ENCODE measurements at places on chromosomes 3 and 15.

DNA sequence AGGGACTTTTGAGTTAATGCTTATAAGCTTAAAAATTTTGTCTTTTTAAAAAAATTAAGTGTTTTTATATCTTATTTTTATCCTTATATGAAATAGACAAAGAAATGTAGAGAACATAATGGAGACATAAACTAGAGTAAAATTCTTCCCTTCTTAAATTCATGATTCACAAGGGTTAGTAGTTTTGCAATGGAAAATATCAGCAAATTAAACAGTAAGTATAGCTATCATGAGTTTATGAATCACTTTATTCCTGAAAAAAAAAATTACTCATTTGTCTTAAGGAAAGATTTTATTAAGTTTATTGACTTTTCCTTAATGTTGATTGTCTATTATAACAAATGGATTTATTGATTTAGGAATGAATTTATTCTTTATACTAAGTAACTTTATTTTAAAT, 4.3 kb downstream of the ATP6V1A start:
- DNase-seq: no peak

DNA sequence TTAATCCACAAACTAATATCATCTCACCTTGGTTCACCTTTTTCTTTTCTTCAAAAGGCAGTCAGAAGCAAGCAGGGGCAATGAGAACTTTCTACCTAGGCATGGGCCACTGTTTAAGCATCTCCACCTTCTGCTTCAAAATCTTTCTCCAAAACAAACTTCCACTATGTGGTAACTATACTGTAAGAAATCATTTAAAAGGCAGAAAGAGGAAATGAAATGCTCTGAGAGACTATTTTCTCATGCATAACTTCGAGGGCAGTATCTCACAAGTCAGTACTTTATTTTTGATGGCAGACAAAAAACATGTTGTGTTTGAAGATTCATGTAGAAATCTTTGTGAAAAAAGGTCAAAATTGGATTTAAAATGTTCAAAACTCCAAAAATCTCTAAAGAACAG, 419.7 kb downstream of the ZBTB20 start:
- DNase-seq: no peak

- DNase-seq: no peak
These were observed 92.1 kb downstream of the SLC49A4 start for GRCh38 chr3:122886946-122887345.

DNA sequence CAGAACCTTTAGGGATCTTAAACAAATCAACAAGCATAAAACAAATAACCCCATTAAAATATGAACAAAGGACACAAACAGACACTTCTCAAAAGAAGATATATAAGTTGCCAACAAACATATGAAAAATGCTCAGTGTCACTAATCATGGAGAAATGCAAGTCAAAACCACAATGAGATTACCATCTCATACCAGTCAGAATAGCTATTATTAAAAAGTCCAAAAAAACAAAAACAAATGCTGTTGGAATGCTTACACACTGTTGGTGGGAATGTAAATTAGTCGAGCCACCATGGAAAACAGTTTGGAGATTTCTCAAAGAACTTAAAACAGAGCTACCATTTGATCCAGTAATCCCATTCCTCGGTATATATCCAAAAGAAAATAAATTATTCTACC, 423.6 kb downstream of the OTOL1 start:
- DNase-seq: no peak

- no peak for DNase-seq
These were observed 20.8 kb upstream of the CFAP161 start for GRCh38 chr15:81113204-81113657.

- no peak for DNase-seq
These were observed 60.8 kb downstream of the PLS1 start for GRCh38 chr3:142657033-142657432.
